ENCODE measurements at places on chromosomes 4 and X.
A peak's percentile ranks its signal among the peaks of the same experiment; 100 is the strongest.

- no peak for DNase-seq
These were observed 7.9 kb downstream of the PPP1R3F start for GRCh38 chrX:49277535-49277830.

- DNase-seq = no peak
These were observed 371.8 kb downstream of the ADGRL3 start for GRCh38 chr4:61571761-61572559.

- no peak for DNase-seq
These were observed 50.7 kb downstream of the MRPL1 start for GRCh38 chr4:77913348-77913747.

DNA sequence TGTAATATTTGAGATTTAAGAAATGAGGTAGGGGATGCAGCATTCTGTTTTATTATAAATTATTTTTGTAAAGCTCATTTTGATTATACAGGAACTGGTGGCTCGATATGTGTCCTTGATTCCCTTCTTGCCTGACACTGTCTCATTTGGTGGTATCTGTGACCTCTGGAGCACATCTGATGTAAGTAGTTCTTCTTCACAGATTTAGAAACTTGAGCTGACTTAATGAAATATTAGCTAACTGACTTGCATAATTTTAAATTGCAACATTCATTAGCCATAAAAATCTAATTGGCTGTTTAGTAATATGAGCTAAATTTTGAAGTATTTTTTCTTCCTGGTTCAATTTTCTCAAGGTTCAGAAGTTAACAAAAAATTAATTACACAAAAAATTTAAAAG, 69.1 kb downstream of the FBXL5 start:
- no peak for DNase-seq

DNA sequence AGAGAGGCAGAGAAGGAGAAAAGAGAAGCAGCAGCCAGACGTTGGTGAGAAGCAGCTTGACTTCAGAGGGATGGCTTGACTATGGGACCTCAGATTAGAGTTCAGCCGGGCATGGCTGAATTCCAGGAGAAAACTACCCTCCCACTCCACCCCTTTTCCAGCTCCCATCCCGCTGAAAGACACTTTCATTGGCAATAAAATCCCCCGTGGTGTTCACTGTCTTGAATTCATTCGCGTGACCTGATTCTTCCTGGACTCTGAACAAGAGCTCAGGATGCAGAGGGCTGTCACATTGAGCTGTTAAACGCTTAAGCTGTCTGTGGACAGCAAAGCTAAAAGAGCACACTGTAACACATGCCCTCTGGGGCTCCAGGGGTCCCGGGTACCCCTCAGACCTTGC, 1575.3 kb upstream of the AGA start:
- no peak for DNase-seq

DNA sequence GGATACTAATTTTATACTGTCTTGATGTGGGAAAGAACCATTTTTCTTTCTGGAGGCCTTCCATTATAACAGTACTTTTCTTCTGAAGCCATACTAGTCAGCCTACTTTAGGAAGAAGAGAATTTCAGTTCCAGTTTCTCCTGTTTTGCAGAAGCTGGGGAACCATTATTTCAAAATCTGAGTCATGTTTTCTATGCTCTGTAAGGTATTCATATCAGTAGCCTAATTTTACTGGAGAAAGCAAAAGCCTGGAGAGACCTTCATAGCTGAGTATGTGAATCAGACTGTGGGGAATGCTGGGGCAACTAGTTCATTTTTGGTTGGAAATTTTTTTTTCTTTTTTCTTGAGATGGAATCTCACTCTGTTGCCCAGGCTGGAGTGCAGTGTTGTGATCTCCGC, 22.4 kb downstream of the AFF1 start:
- peak; percentile 39 for DNase-seq

DNA sequence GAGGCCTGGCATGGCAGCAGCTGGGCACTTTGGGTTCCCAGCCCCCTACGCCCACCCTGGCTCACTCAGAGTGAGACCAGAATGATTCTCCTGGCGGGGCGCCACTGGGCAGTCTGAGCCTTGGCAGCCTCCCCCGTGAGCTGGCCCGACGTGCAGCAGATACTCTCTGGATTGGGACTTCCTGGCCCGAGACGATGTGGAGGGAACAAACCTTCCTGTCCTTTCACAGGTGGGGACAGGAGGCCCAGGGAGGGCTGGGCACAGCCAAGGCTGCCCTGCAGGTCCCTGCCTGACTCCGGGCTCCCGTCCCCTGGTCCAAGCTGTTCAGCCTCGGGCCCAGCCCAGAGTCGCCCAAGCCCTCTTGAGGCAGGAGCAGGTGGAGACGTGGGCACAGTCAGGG, 17.9 kb upstream of the ADD1 start:
- DNase-seq = no peak

DNA sequence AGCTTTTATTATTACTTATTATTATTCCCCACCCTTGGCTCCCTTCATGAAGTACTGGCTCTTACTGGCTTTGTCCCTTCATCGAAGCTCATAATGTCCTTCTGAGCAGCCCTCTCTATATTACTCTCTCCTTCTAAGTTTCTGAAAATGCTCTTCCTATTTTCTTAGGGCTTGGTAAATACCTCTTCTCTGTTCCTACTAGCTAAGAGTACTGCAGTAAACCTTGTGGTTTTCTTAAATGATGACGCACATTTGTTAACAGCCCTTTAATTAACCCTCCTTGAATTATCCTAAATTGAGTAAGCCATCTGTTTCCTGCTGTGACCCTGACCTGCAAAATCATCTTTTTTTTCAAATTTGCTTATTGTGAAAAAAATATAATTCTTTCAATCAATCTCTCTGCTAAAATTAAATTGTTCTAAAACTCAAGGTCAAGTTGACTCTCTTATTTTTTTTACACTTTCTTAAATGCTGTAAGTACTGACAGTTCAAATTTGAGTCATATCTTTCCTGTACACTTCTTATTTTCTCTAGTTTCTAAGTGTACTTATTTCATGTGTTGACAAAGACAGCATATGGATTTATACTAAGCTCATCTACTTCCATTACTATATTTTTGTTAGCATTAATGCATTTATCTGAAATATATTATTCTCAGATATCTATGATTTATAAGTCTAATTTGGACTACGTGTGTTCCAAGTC, 148.9 kb downstream of the ADAM29 start:
- DNase-seq = no peak

- DNase-seq = no peak
These were observed 71.3 kb upstream of the IQCM start for GRCh38 chr4:149886786-149887490.
